Effector memory CD4-positive, alpha-beta T cell (primary cell): ENCODE measurements at places on chromosomes 11 and 22.
A peak's percentile ranks its signal among the peaks of the same experiment; 100 is the strongest.

DNA sequence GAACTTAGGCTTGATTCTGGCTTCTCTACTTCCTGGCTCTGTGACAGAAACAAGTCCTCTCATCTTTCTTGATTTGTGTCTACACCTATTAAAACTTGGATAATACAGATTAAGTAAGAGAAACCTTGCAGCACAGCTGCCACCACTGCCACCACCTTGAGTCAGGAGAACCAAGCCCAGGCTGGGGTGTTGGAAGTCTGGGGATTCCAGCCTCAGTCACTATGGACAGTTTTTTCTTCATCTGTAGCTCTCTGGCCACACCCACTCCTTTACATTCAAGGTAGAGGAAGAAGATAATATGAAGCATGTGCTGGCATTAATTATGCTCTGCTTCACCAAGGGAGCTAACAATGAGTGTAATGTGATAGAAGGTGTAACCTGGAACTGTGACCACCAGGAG is 75.7 kb downstream of the RELT start:
- DNase-seq = no peak

- no peak for DNase-seq
These were observed 1.3 kb downstream of the KAT5 start for GRCh38 chr11:65713212-65713969.

GRCh38 chr22:29253561-29254285 is 14.1 kb downstream of the RHBDD3 start:
- no peak for DNase-seq

- DNase-seq = no peak
These were observed 10.1 kb downstream of the LMO1 start for GRCh38 chr11:8253566-8253965.

DNA sequence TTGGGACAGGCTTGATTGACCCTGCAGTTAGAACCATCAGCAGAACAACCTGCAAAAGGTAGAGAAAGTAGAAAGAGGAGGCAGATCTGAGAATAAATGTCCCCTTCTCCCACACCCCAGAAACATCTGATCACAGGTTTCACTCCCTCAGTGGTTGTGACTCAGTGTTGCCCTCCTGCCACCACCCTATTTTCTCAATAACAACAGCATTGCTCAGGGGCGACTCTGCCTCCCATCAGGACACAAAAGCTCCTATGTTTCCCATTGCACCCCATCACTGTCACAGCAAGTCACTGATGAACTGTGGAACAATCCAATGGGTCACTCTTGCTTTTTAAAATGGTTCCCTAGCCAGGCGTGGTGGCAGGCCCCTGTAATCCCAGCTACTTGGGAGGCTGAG is 110.2 kb downstream of the RASSF10 start:
- DNase-seq = no peak

DNA sequence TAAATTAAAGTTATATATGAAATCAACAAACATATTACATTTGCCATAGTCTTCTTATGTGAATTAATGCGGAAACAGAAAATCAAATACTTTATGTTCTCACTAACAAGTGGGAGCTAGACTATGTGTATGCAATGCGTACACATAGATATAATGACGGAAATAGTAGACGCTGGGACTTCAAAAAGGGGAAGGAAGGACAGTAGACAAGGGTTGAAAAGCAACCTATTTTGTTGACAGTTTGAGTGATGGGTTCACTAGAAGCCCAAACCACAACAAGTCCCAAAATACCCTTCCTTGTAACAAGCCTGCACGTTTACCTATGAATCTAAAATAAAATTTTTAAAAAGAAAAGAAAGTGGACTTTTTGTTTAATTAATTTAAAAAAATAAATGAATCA is 430.8 kb upstream of the CNTN5 start:
- no peak for DNase-seq

- DNase-seq = no peak
These were observed 31.3 kb downstream of the B3GAT1 start for GRCh38 chr11:134380785-134381184.

DNA sequence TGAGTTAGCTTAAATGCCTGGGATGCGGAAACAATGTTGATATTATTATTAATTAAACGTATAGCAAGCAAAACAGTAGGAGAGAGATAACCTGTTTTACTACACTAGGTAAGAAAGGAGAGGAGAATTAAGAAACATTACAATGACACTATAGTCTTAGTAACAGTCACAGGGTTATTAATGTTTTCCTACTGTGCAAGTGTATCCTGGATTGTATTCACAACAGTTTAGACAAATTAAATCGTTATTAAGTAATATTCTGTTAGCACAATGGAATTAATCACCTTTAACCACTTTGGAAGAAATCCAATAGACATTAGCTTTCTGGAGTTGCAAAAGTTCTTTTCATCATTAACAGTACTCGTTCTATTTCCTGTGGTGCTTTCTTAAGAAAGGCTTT is 3.4 kb downstream of the FAM181B start:
- DNase-seq = no peak

DNA sequence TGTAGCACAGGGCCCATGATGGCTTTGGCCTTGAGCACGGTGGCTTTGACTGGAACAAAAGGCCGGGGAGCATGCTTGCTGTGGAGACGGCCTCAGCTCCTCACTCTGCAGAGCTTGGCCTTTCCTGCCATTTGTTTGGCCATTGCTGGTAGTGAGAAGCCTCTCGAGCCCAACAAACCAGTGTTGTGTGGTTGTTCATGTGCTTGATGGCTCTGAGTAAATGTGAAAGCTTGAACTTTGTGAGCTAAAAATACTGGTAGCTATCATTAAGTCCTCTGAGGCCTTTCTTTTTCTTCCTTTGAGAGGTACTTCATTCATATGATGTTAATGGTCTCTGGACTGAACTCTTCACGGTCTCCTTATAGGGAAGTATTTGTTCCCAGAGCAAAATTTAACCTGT is 39.6 kb downstream of the NAT10 start:
- DNase-seq = no peak

DNA sequence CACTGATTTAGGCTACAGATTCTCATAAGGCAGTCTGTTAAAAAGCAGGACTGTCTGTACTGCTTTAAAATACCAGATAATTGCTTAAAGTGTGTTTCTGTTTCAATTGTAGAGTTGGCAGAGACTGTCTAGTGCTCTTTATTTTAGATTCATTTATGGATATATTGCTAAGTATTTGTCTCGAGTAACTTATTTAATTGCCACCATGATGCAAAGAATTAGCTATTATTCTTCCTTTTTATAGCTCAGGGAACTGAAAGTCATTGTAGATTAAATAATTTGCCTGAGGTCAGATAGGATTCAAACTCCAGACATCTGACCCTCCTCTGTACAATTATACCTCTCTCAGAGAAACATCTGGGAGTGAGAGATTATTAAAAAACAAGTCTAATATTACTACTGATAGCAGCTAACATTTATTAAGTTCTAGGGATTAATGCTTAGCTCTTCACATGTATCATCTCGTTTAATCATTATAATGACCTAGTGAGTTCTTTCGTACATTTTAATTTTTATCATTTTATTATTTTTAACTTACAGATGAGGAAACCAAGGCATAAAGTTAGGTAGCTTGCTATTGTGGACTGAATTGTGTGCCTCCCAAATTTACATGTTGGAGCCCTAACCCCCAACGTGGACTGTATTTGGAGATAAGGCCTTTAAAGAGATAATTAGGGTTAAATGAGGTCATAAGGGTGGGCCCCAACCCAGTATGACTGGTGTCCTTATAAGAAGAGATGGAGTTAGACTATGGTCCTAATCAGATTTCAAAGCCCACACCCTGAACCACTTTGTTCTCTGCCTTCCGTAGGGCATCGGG is 19.7 kb upstream of the RAG2 start:
- DNase-seq = no peak

- no peak for DNase-seq
These were observed 32.1 kb upstream of the ACR start for GRCh38 chr22:50705851-50706351.

DNA sequence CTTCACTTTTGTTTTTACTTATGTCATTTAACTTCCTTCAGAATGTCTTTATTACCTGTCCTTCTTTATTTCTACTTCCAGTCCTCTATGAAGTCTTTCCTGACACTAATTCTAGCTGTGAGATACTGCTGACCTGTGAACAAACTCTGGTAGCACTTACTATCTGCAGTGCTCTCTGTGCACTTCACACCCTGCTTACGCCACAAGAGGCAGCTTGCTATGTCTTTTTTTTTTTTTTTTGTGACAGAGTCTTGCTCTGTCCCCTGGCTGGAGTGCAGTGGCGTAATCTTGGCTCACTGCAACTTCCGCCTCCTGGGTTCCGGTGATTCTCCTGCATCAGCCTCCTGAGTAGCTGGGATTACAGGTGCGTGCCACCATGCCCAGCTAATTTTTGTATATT is 10.7 kb downstream of the STIM1 start:
- no peak for DNase-seq

DNA sequence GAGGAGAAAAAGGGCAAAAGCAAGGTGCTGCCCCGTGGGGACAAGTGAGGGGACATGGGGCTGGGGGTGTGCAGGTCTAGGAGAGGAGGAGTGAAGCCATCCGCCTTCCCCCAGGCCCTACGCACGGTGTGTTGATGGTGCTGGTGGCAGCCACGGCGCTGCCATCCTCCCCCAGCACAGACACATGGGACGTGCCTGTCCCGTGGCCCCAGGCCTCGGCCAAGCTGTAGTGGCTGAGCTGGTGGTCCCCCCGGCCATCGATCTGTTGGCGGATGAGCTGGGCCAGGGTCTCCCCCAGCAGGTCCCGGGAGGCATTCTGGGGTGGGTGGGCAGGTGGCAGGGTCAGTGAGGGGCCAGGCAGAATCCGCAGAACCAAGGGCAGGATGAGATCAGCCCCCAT is 18.9 kb downstream of the GGT5 start:
- no peak for DNase-seq

DNA sequence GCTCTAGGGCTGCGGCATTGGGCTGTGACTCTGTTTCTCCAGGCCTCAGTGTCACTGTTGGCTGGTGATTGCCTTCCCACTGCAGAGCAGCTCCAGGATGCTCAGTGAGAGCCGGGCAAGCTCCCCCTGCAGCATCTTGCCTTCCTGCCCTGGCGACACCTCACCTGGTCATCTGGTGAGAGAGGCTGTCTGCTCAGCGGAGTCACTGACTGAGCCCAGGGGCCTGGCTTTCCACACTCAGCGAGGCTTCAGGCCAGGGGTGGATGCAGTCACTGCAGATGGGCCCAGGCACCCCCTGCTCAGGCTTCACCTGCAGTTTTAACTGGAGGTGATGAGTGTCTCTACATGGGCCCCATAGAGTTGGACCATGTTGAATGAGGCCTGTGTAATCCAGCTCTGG is 136.8 kb downstream of the CACNA1I start:
- DNase-seq = no peak

GRCh38 chr11:17159441-17159840 is 48.3 kb downstream of the PIK3C2A start:
- DNase-seq = no peak

- DNase-seq = no peak
These were observed 220.4 kb downstream of the ST3GAL4 start for GRCh38 chr11:126575849-126576248.

- no peak for DNase-seq
These were observed 90.4 kb upstream of the PARVA start for GRCh38 chr11:12287009-12287373.

DNA sequence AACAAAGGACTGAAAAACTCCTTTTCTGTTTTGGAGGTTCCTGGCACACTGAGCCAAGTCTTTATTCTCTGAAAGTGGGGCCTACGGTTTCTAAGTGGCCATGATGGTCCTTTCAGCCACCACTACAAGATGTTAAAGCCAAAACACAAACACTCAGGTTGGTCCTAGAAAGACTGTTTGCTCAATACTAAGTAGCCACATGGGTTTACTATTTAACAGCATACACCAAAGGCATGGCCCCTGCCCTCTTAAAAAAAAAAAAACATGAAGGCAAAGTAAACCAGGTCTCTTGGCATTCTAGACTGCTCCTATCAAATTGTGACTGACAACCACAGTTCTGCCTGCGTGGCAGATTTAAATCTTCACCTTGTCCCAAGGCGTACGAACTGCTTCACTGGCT is 123.6 kb upstream of the BID start:
- no peak for DNase-seq

GRCh38 chr11:18780329-18780728 is 11.3 kb downstream of the PTPN5 start:
- no peak for DNase-seq

GRCh38 chr11:72446929-72447769 is 12.8 kb upstream of the CLPB start:
- DNase-seq = no peak

DNA sequence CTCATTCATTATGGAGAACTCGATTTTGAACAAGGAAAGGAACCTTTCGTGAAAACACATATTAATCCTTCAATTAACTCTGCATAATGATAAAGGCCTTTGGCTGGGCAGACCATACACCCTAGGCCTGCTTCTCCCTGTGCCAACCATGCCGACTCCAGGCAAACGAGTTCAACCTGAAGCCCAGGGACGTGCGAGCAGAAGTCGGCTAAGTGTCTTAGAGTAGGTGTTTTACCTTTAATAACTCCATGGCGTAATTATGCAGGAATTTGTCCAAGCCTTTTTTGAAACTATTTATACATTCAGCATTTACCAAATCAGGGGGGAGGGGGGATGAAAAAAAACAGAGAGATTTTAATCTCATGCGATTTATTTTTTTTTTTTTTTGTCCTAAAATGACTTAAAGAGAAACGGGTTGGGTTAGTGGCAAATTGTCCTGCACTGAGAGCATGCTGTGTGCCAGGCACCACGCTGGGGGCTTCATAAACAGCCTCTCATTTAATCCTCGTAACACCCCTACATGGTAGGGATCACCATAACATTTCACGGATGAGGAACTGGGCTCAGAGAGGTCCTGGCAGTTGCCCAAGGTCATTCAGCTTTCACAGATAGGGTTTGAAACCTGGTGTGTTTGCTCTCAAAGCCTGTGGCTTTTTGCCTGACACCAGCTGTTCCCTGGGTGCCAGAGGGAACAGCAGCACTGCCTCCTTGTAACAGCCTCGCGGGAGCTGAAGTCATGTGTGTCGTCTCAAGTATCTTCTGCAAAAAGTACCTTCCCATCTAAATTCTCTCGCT is 423.9 kb downstream of the MN1 start:
- no peak for DNase-seq

DNA sequence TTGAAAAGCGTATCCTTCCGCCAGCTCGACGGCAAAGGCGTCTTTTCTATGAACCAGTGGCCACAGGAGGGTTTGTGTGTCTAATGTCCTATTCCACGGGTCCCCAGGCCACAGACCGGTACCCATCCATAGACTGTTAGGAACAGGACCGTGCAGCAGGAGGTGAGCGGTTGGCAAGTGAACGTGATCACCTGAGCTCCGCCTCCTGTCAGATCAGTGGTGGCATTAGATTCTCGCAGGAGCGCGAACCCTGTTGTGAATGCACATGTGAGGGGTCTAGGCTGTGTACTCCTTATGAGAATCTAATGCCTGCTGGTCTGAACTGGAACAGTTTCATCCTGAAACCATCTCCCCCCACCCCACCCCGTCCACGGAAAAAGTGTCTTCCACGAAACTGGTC is 62.7 kb upstream of the KCNQ1OT1 start:
- DNase-seq = no peak

GRCh38 chr11:134346976-134347350 is 15.2 kb downstream of the GLB1L2 start:
- no peak for DNase-seq

- DNase-seq = no peak
These were observed 63.4 kb downstream of the BMAL1 start for GRCh38 chr11:13341026-13341425.

GRCh38 chr11:112279901-112280267 is 19.2 kb upstream of the PLET1 start:
- peak; percentile 38 for DNase-seq
